HTR-8/SVneo (cell line): ENCODE measurements at places on chromosomes 16 and 17.

DNA sequence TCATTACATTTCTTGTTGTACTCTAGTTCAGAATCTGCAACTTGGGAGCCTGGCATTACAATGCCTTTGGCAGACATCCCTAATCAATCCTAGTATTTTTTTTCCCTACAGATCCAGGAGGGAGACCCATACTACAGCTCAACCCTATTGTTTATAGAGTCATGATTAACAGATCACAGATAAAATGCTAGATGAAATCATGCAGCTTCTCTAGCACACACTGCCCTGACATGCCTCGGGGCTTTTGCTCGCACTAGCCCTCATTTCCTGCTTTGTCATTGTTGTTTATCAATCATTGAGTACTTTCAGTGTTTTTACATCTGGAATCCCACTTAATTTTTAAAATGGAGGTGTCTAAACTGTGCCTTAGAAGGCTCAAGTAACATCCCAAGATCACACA, 412.5 kb downstream of the CA10 start:
- DNase-seq = no peak

- no peak for DNase-seq
These were observed 2.2 kb upstream of the TLCD3B start for GRCh38 chr16:30033270-30033669.

GRCh38 chr17:77601054-77601979, 357.2 kb upstream of the TNRC6C start:
- DNase-seq = no peak

DNA sequence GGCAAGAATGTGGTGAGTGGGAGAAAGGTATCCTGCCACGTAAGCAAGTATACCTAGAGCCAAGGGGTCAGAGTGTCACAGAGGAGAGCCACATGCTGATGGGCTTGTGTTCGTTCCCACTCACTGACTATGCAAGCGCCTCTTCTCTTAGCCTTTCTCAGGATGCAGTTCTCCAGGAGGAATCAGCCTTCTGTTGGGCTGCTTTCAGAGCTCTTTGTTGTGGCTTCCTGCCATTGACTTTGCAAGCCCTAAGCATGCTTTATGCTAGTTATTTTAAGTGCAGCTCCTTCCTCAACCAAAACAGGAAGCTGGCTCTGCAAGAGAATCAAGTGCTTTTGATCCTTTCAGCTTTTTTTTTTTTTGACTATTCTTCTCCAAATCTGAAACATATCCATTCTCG, 66.6 kb downstream of the SIAH1 start:
- no peak for DNase-seq

DNA sequence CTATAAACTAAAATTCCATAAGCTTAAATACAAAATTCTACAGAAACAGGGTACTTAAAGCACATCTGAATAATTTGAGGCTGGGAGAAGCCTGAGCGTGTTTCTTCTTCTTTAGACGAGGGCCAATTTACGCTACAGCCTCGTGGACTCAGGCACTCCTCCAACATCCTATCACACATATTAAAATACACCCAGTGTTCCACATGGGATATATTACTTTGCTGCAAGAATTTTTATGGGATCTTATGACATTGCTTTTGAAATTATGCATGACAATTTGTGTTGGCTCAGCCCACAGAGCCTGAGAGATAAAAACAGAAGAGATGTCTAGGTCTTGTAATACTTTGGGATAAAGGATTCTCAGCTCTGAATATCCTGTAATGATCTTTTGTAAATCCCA, 3.5 kb upstream of the TANGO6 start:
- DNase-seq = no peak

DNA sequence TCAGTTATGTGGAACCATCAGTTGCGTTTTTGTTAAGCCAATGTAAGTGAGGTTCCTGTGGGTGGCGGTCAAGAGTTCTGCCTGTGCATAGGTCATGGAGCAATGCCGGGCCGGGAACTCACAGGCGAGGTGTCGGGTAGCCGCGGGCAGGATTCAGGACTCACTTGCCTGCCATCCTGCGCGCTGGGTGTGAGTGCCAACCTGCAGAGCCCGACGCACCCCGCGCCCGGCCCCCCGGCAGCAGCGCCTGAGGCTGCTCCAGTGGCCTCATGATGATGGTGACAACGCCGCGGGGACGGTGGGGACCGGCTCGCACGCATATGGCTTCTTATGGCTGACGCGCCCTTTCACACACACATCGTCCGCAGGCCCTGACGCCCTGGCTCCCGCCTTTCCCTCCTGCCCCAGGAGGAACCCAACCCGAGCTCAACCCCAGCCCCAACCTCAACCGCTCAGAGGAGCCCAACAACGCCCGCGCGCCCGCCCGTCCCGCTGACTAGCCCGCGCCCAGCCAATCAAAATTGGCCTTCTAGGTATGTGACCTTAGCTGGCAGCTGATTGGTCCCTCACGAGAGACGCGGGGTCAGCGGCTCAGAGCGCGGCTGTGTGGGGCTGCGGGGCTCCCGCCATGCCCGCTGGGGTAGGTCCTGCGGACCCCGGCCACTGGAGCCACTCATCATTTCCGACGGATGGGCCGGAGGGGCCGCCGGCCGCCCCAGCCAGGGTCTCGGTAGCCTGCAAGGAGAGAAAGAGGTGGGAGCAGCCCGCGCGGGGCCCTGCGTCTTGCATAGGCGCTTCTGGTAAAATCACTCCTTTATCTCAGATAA, at the start of gene C16orf95:
C16orf95 (minus strand) TSS at position 470 of the 827 bp plus-strand sequence; CDS start at position 320, 150 bp downstream.
- DNase-seq = peak; percentile 99

DNA sequence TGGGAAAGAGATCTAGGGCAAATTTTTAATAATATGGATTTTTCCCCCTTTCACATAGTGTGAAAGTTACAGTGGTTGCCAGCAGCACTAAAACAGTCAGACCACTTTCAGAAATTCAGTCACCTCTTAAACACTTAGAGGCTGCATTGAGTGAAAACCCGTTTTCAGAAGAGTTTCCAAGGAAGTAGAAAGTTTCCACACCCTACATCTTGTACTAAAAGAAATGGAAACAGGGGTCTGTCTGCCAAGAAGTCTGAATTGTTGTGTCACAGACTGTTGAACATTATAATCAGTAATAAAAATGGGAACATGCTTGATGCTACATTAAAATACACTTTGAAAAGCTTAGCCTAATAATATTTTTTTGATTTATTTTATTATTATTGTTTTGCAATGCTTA, 278.9 kb upstream of the KCNJ16 start:
- no peak for DNase-seq

GRCh38 chr16:47045023-47045422, 71.5 kb upstream of the DNAJA2 start:
- no peak for DNase-seq

DNA sequence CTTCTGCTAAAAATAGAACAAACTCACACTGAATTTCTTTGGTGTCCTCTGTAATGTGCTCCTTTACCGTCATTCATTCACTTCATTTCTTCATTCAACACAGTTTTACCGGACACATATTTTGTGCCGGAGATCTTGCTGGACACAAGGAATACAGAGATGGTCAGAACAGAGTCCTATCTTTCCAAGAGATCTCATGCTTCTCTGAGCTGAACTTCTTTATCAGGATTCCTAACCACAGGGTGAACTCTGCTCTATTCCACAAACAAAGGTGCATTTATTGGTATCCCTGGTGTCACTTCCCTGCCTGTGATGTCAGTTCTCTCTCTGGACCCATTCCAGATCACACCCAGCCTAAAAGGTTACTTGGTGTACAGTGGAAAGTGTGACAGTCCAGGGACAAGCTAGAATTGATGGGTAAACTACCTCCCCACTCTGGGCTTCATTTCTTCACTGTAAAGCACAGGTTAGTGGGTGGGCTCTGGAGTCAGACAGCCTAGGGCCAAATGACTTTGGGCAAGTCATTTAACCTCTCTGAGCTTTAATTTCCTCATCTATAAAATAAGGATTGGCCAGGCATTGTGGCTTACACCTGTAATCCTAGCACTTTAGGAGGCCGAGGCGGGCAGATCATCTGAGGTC, 4.2 kb downstream of the IFI35 start:
- DNase-seq = no peak

GRCh38 chr17:48046296-48046695, 1.9 kb upstream of the NFE2L1 start:
- no peak for DNase-seq

GRCh38 chr17:8338753-8339140, 893 bp upstream of the ODF4 start:
- DNase-seq = no peak

DNA sequence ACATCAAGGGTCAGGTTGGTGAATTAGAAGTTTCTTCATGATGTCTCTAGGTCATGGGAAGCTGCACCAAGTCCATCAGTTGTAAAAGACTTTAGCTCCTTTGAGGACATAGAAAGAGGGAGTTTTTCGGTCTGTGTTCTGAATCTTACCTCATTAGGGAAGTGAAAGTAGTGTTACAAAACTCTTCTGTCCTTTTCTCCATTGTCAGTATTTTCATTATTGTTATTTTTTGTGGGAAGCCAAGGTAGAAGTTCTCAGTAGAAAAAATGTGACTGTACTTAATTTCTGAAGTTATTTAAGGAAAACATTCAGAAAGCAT, 24.2 kb downstream of the MAP3K3 start:
- DNase-seq = no peak

DNA sequence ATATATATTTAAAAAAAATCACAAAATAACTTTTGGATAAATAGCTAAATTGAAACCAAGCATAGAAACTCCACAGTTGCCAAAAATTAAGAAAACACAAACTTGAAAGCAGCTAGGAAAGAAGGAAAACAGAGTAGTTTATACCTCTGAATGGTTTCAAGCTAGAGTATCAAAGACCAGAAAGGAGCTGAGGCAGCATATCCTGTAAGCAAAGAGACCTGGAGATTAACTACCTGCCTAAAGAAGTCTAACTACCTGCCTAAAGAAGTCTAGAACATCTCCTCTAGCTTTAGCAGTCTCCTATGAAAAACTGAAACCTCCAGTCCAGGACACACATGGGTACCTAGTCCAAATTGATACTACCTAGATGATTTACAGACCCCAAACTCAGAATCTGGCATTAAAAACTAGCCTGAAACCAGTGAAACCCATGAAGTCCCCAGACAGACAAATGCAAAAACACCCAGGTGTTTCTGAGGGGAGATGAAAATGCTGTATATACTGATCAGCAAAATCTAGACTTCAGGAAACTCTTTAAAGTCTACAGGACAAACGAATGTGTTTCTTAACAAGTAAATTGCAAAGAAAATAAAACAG, 17.6 kb downstream of the APPBP2 start:
- DNase-seq = no peak

DNA sequence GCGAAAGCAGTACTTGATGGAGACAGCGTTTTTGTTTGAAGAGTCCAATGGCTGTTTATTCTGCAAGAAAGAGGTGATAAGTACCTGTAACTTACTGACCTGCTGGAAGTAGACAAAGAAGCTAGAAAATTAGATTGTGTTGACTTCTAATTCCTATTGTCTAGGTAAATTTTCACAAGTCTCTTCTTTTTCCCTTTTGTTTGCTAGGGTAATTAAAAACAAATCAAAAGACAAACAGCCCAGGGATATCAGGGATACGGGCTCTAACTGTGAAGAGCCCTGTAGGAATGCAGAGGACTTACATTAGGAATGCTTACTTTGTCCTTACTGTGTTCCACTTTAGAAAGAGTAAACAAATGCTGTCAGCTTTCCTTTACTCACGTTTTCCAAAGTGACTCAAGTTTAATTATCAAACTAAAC, 7.0 kb downstream of the PSME3IP1 start:
- no peak for DNase-seq

GRCh38 chr16:89378947-89379771, 111.2 kb downstream of the ANKRD11 start:
- DNase-seq = no peak

DNA sequence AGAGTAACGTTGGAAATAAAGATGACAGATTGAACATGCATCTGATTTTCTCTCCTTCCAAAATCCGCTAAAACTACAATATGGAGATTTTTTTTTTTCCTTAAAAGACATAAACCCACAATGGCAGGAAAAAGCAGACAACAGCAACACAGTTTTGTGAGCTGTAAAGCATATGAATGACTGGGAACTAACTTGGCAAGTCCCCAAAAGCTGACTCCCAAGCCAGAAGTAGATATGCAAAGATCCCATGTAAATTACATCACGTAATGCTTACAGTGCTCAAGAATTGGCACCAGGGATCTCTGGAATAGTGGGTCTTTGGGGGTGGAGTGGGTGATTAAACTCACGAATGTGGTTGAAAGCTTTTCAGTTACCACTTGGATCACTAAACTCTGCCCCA, 106.6 kb downstream of the ELAC2 start:
- no peak for DNase-seq

GRCh38 chr16:56195151-56195550, 3.9 kb downstream of the GNAO1 start:
- no peak for DNase-seq

DNA sequence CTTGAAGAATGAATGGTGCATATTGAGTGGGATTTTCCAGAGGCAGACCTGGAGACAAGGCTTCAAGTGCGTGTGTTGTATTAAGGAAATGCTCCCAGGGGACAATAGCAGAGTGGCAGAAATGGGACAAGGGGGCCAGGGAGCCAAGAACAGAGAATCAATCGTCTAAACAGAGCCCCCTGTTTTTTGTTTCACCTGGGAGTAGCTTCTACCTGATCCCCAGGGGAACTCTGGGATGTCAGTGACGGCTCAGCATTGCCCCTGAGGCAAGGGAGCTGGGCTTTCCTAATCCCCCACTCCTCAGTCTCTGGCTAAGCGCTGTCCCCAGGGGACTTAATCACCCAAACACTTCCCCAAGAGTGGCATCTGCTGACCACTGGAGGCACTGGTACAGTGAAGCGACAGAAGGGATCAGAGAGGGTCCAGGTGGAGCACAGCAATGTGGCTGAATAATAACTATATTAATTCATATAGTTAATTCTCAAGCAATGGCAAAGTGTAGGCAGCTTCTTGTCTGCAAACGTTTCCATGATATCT, 35.7 kb upstream of the C16orf78 start:
- no peak for DNase-seq

DNA sequence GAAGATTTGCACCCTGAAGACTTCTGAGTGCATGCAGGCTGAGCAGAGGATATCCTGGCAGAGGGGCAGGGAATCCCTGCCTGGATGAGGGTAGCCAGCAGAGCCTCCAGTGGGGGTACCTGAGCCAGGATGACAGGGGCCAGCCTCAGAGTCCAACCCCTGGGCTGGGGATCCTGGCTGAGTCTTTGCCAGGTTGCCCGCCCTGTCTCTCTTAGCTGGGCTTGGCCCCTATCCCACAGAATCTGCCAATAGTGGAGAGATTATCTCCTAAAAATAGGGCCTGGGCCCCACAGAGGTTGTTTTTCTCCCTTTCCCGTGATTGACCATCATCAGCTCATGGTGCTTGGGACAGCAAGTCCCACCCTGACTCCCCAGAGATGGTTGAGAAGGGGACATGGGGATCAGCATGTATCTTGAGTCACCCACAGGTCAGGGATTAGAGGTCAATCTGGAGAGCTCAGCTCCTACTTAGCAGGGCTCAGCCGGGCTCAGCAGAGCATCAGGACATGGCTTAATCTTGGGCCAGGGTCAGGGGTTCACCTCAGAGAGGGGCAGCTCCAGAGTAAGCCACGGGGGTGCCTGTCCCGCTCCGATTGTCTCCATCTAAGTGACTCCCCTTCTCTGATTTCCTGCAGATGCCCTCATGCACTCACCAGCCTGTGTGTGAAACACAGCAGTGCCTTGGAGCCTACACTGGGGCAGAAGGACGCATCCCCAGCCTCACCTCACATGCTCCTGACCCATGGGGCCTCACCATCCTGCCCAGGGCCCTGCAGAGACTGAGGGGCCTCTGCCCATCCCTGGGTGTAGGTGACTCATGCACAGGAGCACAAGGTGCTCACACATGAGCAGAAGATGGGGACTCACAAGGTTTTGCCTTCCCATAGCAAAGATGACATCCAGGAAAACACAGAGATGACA, 11.5 kb downstream of the CDH16 start:
- no peak for DNase-seq

- DNase-seq = no peak
These were observed 17.8 kb downstream of the CDH16 start for GRCh38 chr16:66900721-66901441.
